Peyer's patch (tissue), 4 donors: ENCODE measurements at places on chromosomes 2 and 18. TPM values are rescaled to one million over a fixed set of nuclear protein-coding genes. Genes with fewer than 3 reads are reported as not detected.
A peak's percentile ranks its signal among the peaks of the same experiment; 100 is the strongest.

DNA sequence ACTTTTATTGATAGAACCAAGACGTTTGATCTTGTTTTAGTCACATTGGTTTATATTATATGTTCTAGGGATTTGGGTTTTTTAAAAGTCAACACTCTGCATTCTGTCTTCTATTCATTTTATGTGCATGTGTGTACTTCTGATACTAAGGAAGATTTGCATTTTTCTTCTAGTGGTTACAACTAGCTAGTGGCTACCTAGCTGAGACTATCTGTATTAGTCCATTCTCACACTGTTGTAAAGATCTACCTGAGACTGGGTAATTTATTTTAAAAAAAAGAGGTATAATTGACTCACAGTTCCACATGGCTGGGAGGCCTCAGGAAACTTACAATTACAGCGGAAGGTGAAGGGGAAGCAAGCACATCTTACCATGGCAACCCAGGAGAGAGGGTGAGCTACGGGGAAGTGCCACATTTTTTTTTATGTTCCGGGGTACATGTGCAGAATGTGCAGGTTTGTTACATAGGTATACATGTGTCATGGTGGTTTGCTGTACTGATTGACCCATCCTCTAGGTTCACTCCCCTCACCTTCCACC lies 69.9 kb downstream of the SP100 start:
- DNase-seq, result no peak

- no peak for DNase-seq
Measured at GRCh38 chr2:72846171-72847095, 20.6 kb upstream of the EXOC6B start.

DNA sequence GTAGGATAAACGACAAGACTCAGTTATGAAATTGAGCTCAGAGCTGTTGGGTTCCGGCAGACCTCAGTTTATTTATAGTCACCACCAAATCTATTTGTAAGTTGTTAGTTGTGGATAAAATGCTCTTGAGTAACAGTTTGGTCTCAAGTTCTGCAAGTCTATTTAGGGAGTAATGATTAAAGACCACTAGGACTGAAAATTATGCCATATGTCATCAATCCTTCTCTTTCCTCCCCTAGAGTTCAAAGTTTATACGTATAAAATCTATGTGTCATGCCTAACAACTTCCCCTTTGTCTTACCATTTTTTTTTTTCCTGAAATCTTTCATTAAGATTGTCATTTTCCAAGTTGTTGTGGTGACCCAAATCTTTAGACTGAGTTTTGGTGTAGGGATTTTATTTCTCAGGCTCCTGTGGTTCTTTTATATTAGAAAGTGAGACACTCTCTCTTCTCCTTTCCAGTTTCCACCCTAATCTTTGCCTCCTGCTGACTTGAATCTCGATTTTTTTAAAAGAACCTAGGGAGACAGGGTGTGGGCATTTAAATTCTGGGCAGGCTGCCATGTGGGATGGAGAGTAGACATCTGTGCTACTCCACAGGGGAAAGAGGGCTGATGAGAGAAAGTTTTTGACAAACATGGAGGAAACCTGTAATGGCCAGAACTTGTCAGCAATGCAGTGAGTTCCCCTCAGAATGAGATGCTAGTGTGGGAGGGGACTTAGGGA lies 51.0 kb downstream of the LAMA3 start:
- no peak for DNase-seq

- DNase-seq, result no peak
Measured at GRCh38 chr2:82811946-82812345, 1647.1 kb downstream of the SUCLG1 start.

DNA sequence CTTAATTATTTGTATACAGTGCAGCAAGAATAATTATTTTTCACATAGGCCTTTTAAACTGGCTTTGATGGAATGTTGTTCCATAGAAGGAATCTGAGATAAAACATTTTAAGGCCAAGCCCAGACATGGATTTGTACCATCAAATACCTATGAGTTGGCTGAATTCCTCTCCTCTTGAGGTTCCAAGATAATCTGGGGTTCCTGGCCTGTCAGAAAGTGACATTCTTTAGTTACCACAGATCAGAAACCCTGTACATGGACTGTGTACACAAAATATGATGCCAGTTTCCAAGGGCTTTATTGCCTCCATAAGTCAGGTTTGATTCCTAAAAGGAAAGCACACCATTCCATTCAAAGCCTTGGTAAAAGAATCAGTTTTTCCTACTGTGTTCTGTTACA lies 1256.7 kb upstream of the NRXN1 start:
- DNase-seq, result no peak

GRCh38 chr2:28206762-28207161 lies 185.9 kb upstream of the FOSL2 start:
- no peak for DNase-seq

GRCh38 chr2:47075361-47076125 lies 79.6 kb downstream of the STPG4 start:
- no peak for DNase-seq

GRCh38 chr2:80482276-80482675 lies 177.7 kb upstream of the LRRTM1 start:
- DNase-seq, result no peak

DNA sequence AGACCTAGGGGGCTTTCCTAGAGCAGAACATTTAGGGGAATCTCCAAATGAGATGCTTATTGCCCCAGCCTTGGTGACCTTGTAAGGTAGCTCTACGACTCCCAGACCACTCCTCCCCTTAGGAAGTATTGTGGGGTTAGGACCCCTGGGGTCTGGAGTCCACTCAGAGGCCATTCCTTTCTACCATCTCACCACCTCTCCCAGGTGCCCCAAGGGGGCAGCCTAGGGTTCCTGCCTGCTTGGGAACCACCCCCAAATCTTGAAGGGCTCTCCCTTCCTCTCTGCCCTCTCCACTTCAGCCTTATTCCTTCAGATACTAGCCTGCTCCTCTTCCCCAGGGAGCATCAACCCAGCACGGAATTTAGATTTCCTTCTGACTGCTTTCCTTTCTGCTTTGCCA lies 17.5 kb upstream of the EXOC6B start:
- no peak for DNase-seq

- DNase-seq, result no peak
Measured at GRCh38 chr2:238382381-238382781, 44.3 kb upstream of the ASB1 start.

- no peak for DNase-seq
Measured at GRCh38 chr2:109213646-109214433, 84.8 kb downstream of the SH3RF3 start.

DNA sequence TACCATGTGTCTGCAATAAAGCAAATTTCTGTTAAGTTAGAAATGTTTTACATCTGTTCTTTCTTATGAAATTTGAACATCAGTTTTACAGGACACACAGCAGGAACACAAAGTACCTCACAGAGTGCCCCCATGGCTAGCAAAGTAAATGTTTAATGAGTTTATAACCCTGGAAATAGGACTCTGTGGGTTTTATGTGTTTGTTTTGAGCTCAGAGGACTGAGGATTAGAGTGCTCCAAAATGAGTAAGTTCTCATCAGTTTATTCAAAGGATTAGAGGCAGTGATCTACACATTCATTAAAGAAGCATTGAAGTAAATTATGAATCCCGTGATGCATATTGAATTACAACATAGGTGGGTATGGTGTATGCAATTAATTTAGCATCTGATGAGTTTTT lies 281.8 kb downstream of the GULP1 start:
- DNase-seq, result no peak

DNA sequence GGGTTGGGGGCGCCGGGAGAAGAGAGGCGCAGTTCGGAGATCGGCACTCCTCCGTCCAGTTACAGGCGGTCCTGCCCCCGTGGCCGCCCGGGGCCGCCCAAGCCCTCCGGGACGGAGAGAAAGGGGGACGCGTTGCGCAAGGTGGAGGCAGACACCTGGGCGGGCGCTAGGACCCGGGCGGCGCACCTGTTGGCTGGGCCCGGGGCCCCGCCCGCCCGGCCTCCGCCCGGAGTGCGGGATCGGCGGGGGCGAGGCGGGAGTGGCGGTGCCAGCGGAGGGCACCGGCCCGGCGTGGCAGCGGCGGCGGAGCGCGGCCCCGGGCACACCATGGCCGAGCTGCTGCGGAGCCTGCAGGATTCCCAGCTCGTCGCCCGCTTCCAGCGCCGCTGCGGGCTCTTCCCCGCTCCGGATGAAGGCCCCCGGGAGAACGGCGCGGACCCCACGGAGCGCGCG lies at the start of gene SGPP2:
Gene SGPP2 (plus strand): TSS at position 268 of the 453 bp plus-strand sequence. CDS start 60 bp downstream, at position 328.
- peak; percentile 80 for DNase-seq

GRCh38 chr2:168993538-168993937 lies 37.6 kb downstream of the ABCB11 start:
- DNase-seq, result no peak

DNA sequence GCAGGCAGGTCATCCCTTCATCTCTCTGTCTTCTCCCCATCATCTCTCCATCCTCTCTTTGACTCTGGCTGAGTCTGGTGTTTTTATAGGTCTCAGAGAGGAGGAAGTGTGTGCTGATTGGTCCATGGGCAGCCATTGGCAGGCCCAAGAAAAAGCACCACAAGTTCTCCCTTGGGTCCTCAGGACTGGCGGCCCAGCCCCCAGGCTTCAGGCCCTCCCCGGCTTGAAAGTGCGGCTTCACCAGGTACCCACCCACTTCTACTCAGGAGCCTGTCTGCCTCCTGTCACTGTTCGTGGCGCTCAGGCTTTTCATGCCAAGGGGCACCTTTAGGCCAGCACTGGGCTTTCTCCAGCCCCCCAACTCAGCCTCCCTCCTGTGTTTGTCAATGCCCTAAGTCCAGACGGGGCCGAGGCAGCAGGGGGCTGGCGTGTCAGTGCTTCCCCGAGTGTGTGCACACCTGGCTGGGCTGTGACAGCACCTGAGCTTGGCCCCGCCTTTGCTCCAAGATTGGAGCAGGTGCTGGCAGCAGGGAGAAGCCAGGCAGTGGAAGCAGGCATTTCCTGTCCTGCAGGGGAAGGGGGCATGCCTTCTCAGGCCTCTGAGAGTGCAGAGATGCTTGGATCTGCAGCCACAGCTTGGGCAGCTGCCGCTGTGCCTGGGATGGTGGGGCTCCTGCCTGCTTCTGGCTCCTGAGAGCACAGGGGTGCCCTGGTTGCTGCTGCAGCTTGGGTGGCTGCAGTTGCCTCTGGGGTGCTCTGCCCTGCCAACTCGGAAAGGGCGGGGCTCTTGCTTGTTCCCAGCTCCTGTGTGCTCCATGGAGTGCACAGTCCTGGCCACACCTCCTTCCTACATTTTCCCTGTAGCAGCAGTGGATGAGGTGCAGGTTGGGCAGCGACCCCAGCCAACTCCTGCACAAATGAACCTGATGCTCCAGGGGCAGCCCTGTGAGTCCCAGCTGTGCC lies 34.1 kb downstream of the FBXO48 start:
- DNase-seq, result no peak

DNA sequence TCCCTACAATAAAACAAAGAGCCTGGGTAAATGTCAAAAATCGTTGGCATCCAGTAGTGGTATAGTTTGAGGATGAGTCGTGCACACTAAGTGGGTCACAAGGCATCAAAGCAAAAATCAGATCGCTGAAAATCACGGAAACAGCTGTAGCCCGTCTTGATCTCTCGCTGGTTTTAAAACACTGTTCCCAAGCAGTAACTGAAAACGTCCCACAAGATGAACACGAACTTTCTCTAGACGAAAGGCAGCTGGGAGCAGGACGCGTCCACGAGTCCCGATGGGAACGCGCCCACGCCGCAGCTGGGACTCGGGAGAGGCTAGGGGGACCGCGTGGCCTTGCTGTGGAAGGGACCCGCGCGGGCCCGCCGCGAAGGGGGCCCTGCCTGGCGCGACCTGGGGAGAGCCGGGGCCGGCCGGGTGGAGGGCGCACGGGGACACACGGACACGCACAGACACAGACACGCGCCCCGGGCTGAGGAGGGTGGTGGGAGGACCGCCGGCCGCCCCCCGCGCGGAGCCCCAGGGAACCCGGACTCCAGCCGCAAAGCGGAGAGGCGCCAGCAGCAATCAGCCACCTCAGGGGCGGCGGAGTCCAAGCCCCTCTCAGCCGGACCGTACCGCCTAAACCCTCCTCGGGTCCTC lies 651 bp downstream of the STK17B start:
- DNase-seq, result peak; percentile 71

DNA sequence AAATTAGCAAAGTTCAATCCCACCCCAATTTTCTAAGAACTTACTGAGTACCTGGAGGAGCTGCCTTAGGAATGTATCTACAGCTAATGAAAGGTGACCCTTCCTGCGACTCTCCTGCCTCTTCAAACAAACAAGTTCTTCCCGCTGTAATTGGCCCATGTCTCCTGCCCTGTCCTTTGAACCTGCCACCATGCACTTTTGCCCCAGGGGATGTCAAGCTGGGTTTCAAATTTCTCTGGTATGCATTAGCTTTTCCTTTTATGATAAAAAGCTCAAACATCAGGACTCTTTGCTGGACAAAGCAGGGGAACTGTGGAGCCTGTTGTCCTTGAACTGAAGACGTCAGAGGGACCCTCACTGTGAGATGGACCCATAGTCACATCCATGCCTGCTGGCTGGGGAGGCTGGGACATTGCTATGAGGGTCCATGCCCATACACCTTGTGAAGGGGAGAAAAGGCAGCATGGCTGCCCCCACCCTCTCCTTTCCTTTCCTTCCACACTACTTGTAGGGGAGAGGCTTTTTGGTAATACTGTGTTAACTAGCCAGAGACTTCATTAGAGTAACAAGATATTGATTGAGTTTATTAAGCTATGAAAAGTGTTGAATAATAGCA lies 210.7 kb upstream of the COPS8 start:
- no peak for DNase-seq

The TRIM54 gene
- total RNA-seq, result not detected

The EPAS1 gene
- total RNA-seq, result 114 TPM

The C2orf78 gene
- not detected for total RNA-seq

The FAP gene
- 2.3 TPM for total RNA-seq

The MERTK gene
- total RNA-seq, result 56.9 TPM

The LCLAT1 gene
- total RNA-seq, result 18.4 TPM

The CAPN13 gene
- 387 TPM for total RNA-seq

The GCG gene
- 209 TPM for total RNA-seq

The C2orf81 gene
- 1.1 TPM for total RNA-seq

The UGT1A10 gene
- total RNA-seq, result 168 TPM
